ENCODE measurements at places on chromosomes 12 and 14. TPM values are rescaled to one million over a fixed set of nuclear protein-coding genes. Genes with fewer than 3 reads are reported as not detected.

SLC16A7 gene
- 2.2 TPM for total RNA-seq

RNASE3 gene
- total RNA-seq = not detected

ESPL1 gene
- total RNA-seq = 50.7 TPM

TAS2R46 gene
- 1.3 TPM for total RNA-seq

MYBPC1 gene
- total RNA-seq = not detected

SPIC gene
- total RNA-seq = not detected

DTD2 gene
- total RNA-seq = 12.2 TPM

Data from endodermal cell (in vitro differentiated cells).